H1 (cell line): ENCODE measurements at places on chromosomes 12 and 14. TPM values are rescaled to one million over a fixed set of nuclear protein-coding genes. Genes with fewer than 3 reads are reported as not detected.

The OVCH1 gene
- 0.07 and 0.10 TPM in 2 replicates for total RNA-seq

The RIMBP2 gene
- total RNA-seq = 0.31 and 0.65 TPM in 2 replicates

The GRIP1 gene
- 27.3 and 37.6 TPM in 2 replicates for total RNA-seq

The CLMN gene
- total RNA-seq = 7.6 and 8.2 TPM in 2 replicates

The SERPINA9 gene
- total RNA-seq = not detected in 2 replicates

The LRP1-AS gene
- total RNA-seq = not detected in 2 replicates

The LRTM2 gene
- not detected in 2 replicates for total RNA-seq

The CCDC60 gene
- 0.78 TPM in 1 of 2 replicates, not detected in the other for total RNA-seq

The MAP3K9 gene
- 23.7 and 24.7 TPM in 2 replicates for total RNA-seq

The RPL41 gene
- total RNA-seq = 4,440 and 4,619 TPM in 2 replicates

The STYX gene
- 26.6 and 29.0 TPM in 2 replicates for total RNA-seq

The GPRC5D gene
- total RNA-seq = not detected in 2 replicates

The ESYT1 gene
- total RNA-seq = 85.1 and 86.9 TPM in 2 replicates

The WSB2 gene
- 58.2 and 70.0 TPM in 2 replicates for total RNA-seq

- no peak for DNase-seq
Observed at GRCh38 chr12:124761871-124762270, 101.8 kb downstream of the SCARB1 start.

DNA sequence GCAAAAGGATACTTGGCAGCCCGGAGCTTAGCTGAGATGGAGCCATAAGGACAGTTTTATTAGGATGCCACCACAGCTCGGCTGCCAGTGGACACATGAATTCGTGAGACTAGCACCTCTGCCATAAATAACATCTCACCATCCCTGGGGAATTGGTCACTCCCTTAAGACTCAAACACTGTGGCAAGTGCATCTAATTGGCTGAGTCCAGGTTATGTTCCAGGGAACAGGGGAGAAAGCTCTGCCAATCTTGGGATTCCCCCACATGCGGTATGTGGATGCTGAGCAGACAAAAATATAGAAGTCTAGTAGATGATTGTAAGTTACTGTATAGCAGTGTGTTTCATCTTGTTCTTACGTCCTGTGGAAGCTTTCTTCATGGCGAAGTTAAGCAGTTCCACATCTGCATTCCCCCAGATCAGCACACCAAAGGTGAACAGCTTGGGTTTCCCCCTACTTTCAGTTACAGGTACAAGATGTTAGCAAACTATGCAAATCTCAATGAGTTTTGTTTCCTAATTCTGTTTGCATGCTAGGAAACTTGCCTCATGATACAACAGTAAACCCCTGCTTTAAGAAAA lies 131.1 kb downstream of the ETV6 start:
- no peak for DNase-seq

- no peak for DNase-seq
Observed at GRCh38 chr14:54253195-54253947, 143.4 kb upstream of the CDKN3 start.

DNA sequence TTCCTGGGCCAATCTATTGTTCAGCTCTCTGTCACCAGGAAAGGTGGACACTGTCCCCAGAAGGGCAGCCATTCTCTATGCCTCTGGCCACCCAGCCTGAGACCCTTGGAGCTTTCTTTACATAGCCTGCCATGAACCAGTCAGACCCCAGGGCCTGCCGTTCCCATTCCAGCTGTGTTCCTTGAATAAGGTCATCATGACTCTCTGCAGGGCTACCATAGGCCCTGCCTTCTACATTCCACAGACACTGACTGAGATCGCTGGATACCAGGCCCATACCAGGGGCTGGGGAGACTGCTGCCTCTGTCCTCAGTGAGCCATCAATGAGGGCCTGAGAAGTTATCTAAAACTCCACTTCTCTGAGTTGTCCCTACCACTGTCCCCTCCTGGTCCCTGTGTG lies 75.5 kb downstream of the SYNE3 start:
- no peak for DNase-seq

DNA sequence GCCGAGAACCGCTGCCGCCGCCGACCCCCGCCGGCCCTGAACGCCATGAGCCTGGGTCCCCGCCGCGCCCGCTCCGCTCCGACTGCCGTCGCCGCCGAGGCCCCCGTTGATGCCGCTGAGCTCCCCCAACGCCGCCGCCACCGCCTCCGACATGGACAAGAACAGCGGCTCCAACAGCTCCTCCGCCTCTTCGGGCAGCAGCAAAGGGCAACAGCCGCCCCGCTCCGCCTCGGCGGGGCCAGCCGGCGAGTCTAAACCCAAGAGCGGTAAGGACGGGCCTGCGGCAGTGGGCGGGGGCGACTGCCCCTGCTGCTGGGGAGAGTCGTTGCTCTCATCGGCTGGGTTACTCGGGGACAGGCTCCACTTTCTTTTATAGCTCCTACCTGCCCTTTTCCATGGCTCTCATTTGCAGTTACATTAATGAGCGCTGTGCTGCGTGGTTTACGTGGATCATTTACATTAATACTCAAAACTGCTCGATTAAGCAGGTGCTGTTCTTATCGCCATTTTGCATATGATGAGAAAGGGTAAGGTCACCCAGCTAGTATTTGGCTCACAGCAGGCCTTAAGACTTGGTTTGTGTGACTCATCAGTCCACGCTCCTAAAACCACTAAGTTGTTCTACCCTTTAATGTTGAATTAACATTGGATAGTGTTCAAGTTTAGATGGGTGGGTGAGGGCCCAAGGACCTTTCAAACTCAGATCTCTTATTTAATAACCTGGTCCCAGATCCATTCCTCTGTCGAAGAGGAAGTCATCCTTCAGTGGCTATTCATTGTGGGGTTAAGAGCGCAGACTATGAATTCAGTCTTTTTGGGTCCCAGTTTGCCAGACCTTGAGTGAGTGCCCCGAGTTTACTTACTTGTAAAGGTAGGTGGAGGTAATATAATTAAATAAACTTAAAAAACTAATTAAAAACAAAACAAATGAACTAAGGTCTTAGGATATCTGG lies 823 bp downstream of the RNF10 start:
- peak; percentile 78 for DNase-seq

DNA sequence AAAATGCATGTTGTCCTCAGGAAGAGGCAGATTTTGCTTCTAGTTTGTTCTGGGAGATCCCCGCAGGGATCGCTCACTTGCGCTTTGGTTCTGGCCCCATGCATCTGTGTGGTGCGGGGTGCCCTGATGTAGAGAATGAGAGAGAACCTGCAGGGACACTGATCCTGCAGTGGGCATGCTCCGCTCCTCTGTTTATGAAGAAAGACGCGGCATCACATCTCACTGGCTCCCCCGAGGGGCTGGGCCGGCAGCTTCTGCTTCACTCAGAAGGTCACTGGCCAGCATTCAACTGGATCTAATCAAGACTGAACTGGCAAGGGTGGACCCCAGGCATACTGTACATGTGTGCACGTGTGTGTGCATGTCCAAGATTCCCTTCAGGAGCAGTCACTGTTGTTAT lies 164.2 kb downstream of the CALM1 start:
- no peak for DNase-seq

- DNase-seq = no peak
Observed at GRCh38 chr12:89470741-89471509, 53.7 kb downstream of the GALNT4 start.

GRCh38 chr14:34180869-34181268 lies 230.0 kb upstream of the EGLN3 start:
- no peak for DNase-seq

GRCh38 chr14:92633274-92633616 lies 115.2 kb downstream of the LGMN start:
- no peak for DNase-seq

DNA sequence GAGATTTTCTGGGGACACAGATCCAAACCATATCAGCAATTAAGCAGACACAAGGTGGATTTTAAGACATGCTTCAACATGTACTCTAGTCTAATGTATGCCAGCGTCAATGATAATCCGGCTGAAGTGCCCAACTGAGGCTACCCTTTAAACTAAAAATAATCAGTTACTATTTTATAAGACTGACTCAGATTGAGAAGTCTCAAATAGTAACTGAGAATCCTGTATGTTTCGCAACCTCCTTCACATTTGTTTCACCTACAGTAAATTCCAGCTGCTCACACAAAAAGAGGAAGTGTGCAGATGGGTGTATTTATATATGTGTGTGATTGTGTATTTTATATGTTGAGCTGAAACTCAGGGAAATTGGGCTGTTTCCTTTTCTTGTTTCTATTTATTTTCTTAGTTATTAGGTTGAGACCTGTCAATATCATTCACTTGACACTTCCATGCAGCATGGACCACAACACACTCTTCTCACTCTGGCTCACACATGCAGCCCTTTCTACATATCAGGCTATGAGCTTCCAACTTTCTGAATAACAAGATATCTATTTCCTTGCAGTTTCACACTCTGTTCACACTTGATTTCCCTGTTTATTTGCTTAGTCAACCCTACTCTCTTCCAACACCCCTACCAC lies 1224.9 kb upstream of the TMEM132C start:
- no peak for DNase-seq

DNA sequence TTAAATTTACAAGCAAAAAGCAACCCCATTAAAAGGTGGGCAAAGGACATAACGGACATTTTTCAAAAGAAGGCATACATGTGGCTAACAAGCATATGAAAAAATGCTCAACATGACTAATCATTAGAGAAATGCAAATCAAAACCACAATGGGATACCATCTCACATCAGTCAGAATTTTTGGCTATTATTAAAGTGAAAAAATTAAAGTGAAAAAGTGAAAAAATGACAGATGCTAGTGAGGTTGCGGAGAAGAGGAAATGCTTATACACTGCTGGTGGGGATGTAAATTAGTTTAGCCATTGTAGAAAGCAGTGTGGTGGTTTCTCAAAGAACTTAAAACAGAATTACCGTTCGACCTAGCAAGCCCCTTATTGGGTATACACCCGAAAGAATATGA lies 7.9 kb downstream of the OTOGL start:
- no peak for DNase-seq

- DNase-seq = no peak
Observed at GRCh38 chr12:18242380-18243089, 18.8 kb upstream of the PIK3C2G start.

DNA sequence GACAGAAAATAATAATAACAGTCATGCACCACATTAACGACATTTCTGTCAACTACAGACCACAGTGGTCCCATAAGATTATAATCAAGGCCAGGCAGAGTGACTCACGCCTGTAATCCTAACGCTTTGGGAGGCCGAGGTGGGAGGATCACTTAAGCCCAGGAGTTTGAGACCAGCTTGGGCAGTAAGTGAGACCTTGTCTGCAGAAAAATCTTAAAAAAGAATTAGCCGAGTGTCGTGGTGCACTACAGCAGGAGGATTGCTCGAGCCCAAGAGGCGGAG lies 8.6 kb downstream of the NAB2 start:
- no peak for DNase-seq

- DNase-seq = no peak
Observed at GRCh38 chr14:76212242-76212641, 60.5 kb downstream of the GPATCH2L start.

- DNase-seq = peak; percentile 23
Observed at GRCh38 chr12:5171701-5172100, 128.0 kb downstream of the KCNA5 start.

DNA sequence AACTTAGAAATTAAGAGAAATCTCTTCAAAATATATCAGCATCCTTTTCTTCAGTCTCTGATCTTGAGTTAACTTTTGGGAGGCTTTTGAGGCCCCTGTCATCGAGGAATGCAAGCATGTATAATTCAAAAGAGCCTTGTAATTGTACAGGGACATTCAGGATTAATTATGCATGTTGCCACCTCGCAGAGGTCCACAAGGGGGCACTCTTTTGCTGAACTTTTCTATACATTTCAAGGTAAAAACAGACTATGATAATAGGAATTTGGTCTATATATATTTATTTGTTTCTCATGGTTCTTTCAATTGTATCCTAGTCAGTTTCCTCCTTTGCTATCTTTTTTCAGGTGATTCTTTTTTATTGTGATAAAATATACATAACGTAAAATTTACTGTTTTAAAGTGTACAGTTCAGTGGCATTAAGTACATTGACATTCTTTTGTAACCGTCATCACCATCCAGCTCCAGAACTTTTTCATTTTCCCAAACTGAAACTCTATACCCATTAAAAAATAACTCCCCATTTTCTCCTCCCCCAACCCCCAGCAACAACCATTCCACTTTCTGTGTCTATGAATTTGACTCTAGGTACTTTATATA lies 47.0 kb upstream of the SLC2A13 start:
- DNase-seq = peak; percentile 66

DNA sequence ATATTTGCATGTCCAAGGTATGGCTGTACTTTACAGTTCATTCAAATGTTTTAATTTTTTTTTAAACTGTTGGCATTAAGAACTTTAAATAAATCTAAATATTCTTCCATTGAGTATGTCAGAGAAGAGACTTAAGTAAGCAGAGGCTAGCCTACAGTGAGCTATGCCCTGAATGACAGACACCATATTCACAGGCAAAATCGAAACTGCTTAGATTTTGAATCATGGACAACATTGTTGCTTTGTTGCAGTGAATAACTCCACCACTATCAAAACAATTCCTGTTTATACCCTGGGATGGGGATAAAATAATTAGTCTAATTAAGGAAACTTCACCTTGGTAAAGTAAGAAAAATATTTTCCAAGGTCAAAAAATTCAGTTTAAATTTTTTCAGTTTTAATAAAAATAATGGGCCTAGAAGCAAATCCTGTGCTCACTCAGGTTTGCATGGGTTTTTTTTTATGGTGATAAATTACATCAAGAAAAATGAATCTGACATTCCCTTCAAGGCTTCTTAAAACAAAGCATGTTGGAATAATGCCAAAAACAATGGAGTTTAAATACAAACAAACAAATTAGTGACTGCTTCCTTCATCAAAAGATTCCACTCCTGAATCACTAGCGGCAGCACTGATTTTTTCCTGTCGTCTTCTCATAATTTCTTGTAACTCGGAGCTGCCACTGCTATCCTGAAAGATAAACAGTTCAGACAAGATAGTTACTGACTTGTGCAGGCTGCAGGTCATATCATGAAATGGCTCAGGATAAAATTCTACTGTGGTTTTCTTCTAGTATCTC lies 168.2 kb downstream of the EPS8 start:
- no peak for DNase-seq

DNA sequence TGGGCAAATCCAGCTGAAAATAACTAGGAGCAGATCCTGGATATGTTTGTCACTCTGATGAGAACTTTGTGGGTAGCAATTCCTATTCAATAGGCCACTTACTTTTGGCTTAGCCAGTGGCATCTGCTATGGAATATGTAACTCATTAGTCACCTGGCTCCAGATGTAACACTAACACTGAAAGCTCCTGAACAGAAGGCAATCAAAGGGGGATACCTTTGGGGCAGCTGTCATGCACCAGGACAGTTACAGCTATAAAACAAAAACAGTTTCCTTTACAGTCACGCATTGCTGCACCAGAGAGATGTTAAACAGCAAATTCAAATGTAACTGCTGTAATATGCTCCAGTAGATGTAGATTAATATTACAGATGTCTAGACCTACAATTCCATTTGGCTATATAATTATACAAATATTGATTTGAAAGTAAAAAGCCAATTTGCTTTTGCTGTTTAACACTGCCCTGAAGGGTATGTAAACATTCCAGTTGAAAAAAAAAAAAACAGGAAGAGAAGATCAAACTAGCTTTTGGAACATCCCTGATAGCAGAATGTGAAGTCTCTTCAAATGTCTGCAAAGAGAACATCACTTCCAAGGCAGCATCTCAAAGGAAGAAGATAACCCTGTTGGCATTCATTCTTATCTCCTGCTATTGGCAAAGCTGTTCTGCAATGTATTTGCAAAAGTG lies 18.4 kb downstream of the RACGAP1 start:
- no peak for DNase-seq

- DNase-seq = no peak
Observed at GRCh38 chr12:2959505-2960389, 550 bp downstream of the TEAD4 start.
